ENCODE measurements at places on chromosomes 11 and 22.

DNA sequence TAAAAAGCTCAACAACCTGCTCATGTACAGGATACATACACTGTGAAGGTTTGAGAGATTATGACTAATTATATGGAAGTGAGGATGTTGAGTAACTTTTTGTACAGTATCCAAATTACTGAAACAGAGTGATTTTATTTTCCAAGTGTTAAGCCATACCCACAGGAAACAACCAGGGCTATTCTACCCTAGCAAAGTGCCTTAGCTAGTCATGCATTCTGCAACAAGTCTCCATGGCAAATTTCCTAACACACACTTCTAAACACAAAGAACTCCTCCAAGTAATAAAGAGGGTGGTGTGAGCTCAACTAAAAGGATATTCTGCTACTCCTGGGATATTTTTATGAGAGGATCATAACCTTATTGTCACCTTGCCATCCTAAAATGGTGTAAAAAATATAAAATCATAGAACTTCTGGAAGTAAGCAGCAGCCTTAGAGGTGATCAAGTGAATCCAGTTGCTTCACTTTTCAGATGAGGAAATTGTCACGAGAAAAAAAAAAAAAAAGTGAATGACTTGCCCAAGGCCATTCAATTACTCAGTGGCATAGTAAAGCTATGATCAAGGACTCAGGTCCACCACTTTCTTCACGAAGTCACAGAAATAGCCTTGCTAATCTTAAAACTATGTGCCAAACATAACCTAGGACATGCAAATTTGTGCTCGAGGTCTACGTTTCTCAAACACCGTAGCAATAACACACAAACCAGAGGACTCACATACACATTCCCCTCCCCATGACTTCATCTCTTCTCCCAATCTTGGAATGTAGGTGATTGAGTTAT, 4.2 kb downstream of the LGR4 start:
- DNase-seq = no peak

DNA sequence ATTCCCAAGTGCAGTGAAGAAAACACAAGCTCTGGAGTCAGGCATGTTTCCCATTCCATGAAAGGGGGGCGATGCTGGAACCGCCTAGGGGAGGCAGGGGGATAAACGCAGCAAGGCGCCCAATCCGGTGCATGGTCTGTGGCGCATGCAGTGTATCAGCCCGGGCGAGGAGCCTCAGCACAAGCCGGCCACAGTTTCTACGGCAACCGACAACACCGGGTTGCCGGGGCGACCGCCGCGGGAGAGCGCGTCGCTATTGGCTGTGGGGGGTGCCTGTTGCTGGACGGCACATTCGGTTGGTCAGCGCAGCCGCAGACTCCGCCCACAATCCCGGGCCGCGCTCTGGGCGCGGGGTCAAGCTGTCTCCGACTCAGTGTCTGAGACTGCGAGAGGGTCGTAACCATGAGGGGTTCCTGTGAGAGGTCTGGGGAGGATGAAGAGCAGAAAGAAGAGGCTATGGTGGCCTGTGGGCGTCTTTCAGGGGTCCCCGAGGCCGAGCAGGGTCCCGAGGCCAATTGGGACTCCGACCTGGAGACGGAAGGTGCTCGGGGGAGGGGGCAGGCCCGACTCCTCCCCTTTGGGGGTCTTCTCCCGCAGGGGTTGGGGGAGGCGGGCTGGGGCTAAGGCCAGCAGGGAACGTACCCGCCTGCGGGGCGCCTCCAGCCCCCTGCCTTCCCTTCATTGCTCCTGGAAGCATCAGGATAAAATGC, at the start of gene LRRC74B:
LRRC74B (plus strand) TSS at position 362 of the 710 bp plus-strand sequence; CDS start at position 403, 41 bp downstream.
- DNase-seq = peak; percentile 77

GRCh38 chr22:17990147-17990546, 34.2 kb downstream of the MICAL3 start:
- no peak for DNase-seq

GRCh38 chr11:1049911-1050580, 13.5 kb upstream of the MUC6 start:
- no peak for DNase-seq

- DNase-seq = no peak
Measured at GRCh38 chr22:28940441-28940840, 57.1 kb downstream of the ZNRF3 start.

- no peak for DNase-seq
Measured at GRCh38 chr11:117037279-117037974, 60.8 kb downstream of the SIK3 start.

GRCh38 chr22:19419464-19420178, 11.9 kb downstream of the HIRA start:
- DNase-seq = peak; percentile 65

DNA sequence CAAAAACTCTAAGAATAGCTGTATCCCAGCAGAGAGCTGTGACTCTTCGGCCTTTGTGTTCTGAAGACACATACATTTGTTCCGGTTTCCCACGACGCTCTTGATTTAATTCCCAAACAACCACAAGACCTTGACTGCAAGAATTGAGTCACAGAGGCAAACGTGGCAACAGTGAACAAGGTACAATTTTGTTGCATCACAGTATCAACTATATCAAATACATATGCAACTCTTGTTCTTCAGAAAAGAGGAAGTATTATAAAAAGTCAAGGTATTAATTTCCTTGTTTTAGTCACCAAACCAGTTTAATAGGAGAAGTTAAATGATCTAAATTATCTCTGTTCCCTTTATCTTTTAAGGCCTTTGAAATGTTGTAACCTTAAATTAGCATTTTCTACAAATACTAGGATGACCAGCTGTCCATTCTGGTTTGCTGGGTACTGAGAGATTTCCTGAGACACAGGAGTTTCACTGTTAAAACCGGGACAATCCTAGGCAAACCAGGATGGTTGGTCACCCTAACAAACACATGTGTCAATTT, 11.1 kb downstream of the HPS5 start:
- DNase-seq = no peak

DNA sequence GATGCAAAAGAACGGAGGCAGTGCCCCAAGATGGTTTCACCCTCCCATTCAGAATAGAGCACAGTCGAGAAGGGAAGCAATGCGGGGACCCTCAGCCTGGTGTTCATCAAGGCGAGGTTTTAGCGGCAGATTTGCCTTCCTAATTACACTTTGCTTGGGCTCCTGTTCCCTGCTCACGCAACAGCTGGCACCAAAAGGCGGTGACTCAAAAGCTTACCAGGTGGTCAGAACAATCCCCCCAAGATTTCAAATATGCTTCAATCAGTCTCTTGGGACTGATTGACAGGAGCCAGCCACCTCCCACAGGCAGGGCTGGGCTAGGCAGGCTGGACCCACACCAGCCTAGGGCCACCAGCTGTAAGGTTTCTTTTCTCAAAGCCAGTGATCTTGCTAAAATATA, 14.2 kb downstream of the IGSF9B start:
- no peak for DNase-seq

- no peak for DNase-seq
Measured at GRCh38 chr11:118592616-118593367, 14.6 kb upstream of the PHLDB1 start.

DNA sequence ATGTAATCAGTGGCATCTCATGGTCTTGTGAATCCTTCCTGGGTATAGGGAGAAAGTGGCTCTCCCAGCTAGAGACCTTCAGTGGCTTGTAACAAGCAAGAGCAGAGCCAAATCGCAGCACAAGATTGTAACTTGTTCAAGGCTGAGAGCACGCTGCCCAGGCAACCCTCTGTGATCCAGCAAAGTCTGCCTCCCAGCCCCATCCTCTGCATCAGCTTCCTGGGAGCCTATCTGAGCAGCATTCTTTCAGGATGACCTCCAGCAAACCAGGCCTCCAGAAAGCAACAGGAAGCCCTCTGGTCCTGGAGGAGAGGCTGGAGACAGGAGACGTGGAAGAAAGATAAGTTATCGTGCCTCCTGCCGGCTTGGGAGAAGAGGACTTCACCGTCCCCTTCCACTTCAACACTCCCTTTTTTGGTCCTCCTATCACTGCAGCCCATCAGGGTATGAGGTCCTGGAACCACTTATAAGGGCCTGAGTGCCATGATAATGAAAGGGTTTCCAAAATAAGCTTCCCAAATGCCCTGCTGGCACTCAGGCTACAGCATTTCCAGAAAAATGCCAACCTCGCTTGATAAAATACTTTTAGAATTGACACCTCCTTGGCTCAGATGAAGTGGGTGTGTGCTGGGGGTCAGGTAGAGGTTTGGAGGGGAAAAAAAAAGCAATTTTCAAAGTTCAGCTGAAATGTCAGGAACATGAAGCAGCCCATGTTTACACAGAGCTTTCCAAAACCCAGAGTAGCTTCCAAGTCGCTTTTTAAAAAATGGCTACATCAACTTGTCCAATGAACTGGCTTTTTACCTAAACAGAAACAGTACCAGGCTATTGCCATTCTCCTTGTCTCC, 80.2 kb downstream of the PLEKHA7 start:
- no peak for DNase-seq

DNA sequence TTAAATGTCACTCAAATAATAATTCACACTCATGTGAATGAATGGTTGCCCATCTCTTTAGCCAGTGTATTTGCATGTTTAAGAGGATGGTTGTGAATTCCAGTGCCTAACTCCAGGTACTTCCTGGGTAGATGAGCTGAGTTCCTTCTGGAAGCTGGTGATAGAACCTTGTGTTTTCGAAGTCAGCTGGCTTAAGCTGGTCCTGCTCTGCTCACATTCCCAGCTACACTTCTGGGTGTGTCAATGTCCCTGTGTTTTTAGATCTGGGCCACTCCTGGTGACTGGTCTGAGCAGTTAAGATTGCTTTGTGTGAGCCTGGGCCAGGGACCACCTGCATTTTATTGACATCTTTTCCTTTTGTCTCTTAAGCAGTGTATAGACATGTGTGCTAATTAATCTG, 10.6 kb downstream of the TEAD1 start:
- DNase-seq = no peak

GRCh38 chr11:95487391-95487790, 256.4 kb upstream of the SESN3 start:
- DNase-seq = peak; percentile 52

- no peak for DNase-seq
Measured at GRCh38 chr22:24996420-24996952, 44.0 kb downstream of the KIAA1671 start.

GRCh38 chr11:102591160-102591718, 33.9 kb downstream of the MMP20 start:
- DNase-seq = no peak

- no peak for DNase-seq
Measured at GRCh38 chr11:86869531-86869930, 69.2 kb downstream of the PRSS23 start.

DNA sequence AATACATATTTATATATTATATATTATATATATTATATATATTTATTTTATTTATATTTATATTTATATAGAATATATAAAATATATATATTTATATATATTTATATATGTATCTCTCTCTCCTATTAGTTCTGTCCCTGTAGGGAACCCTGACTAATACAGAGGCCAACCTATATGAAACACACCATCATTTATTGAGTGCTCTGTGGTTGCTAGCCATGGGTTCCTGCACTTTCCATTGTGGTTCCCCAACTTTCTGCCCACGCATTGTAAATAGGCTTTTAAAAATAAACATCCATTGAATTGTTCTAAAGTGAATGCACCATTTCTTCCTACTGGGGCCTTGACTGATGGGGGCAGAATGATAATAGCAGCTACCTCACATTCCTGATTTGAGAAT, 93.8 kb upstream of the SESN3 start:
- no peak for DNase-seq

GRCh38 chr11:98740321-98740720, 280.4 kb upstream of the CNTN5 start:
- no peak for DNase-seq

DNA sequence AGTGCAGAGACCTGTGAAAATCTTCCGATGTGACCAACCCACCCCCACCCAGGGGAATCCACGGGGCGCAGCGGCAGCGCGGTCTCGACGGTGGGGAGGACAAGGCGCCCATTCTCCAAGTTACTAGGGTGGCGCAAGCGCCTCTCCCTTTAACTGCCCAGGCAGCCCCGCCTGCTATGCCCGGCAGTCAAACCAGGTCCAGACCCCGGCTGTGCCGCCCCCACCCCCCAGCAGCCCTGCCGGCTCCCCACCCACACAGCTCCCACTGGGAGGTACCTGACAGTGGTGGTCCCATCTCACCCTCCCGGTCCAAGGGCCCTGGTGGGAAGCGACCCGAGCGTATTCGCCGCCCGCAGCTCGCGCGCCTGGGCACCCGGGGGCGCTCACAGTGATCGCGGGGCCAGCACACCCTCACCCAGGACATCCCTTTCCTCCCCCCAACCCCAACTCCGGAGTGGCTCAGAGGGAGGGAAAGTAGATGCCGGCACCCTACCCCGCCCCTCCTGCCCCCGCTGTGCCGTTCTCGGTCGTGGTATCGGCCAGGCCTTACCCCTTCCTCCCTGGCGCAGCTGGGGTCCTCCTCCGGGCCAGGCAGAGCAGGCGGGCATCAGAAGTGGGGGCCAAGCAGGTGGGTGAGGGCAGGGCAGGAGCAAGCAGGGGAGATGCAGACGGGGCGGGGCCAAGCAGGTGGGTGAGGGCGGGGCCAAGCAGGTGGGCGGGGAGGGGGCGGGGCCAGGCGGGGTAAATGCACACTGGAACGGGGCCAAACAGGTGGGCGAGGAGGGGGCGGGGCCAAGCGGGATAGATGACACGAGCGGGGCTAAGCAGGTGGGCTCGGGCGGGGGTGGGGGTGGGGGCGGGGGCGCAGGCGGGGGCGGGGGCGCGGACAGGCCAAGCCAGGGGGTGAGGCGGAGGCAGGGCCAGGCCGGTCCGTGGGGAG, at the start of gene TRPM5:
TRPM5 (minus strand) TSS at position 634 of the 940 bp plus-strand sequence. CDS start 21,478 bp downstream, outside the sequence.
- peak; percentile 78 for DNase-seq

- no peak for DNase-seq
Measured at GRCh38 chr11:3022300-3022967, 30.3 kb upstream of the NAP1L4 start.

DNA sequence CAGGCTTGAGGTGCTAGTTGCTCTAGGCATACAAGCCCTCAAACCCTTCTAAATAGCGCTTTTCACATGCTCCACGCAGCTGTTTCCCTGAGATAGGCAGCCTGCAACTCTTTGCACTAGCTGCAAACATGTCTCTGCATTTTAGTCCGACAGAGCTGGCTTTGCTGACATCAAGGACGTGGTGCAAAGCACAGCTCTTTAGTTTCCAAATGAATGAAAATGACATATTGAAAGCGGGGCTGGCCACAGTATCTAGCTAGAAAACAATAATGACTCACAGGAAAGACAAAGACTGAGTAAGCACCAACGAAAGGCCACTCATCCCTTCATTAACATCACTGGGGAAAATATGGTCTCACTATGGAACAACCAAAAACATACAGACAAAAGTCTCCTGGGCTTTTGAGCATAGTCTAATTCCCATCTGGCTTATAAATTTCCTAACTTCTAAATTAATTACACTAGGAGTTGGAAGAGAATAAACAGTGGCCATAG, 15.3 kb upstream of the ZC3H12C start:
- peak; percentile 47 for DNase-seq

DNA sequence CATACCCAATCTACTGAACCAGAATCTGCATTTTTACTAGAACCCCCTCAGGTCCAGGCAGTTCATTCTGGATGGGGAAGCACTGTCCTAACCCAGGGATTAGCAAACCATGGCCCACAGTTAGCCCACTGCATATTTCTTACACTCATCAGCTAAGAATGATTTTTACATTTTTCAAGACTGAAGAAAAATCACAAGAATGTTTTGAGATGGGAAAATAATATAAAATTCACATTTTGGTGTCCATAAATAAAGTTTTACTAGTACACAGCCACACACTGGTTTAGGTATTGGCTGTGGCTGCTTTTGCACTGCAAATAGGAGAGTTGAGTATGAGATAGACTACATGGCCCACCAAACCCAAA, 59.4 kb downstream of the PPFIBP2 start:
- no peak for DNase-seq

- no peak for DNase-seq
Measured at GRCh38 chr11:120079750-120080610, 57.9 kb downstream of the TRIM29 start.

Data from stimulated activated CD4-positive, alpha-beta T cell treated with anti-CD3 and anti-CD28 coated beads, Interleukin-1b, Interleukin-23, amount 100 ng/mL, for 48 hours (primary cell).